ENCODE measurements at places on chromosomes 7 and 10.

DNA sequence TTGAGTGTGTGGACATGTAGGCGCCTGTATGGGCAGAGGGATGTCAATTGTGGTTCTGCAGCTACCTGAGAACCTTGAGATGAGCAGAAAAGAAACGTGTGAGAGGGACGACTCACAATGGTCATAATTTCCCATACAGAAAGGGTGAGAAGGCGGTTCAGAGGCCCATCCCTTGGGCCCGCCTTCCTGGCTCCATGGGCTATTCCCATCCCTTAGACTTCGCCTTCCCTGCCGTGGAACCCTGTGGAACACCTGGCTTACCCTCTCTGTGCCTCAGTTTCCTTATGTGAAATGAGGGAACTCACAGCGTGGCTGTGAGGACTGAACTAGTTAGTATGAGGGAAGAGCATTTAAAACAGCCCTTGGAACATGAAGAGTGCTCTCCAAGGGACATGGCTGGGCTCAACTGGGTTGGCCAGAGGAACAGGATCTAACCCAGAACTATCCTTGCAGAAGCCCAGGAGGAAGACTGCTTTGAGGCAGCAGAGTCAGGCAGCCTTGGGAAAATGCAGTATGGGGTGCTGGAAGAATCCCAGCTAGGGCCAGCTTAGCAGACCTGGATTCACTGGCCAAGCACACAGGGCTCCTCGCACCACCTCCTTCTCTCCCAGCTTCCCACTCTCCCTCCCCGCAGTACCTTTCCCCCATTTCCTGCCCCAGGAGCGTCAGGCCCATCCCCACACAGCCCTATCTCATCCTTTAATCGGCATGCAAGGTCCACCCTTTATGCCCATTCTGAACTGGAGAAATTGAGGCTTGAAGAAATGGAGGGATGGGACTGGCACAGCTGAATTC is 11.1 kb upstream of the ZMIZ1 start:
- DNase-seq = no peak

- DNase-seq = peak; percentile 2
Observed at GRCh38 chr7:35596061-35596460, 98.9 kb downstream of the HERPUD2 start.

- peak; percentile 68 for DNase-seq
Observed at GRCh38 chr7:139650429-139651100, 127.1 kb downstream of the CLEC2L start.

DNA sequence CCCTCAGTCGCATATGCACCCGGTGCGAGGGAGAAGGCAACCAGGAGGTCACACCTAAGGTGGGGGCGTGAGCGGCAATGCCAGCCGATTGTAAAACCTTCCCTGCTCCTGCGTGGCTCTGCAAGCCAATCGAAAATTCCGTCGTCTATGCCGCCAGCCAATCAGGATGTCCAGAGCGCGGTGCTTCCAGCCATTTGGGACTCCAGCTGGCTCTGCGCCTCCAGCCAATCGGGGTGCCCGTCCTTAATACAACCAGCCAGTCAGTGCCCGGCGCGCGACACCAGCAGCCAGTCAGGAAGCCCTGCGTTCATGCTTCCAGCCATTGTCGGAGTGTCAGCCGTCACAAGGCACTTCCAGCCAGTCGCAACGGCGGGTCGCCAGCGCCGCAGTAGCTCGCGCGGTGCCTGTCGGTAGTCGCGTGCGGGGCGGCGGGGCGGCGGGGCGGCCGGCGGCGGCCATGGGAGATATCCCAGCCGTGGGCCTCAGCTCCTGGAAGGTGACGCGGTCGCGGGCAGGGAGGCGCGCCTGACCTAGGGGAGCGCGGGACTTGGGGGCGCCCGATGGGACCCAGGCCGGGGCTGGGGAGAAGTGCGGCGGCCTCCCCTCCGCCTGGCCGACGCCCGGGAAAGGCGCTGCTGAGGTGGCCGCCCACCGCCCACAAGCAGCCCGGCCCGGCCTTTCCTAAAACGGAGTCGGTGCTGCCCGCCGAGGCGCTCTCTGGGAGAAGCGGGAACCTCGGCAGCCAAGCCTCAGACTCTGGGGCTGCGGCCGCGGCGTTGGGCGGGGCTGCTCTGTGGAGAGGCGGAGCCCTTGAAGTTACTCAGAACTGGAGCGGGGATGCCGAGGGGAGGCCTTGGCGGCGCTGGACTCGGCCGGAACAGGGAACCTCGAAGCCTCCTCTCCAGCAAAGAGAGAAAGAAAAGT is at the start of gene AKR1E2:
Gene AKR1E2, plus strand, starts transcription at position 340 of the 924 bp plus-strand sequence. Its CDS starts 118 bp downstream, at position 458.
- DNase-seq = peak; percentile 85

DNA sequence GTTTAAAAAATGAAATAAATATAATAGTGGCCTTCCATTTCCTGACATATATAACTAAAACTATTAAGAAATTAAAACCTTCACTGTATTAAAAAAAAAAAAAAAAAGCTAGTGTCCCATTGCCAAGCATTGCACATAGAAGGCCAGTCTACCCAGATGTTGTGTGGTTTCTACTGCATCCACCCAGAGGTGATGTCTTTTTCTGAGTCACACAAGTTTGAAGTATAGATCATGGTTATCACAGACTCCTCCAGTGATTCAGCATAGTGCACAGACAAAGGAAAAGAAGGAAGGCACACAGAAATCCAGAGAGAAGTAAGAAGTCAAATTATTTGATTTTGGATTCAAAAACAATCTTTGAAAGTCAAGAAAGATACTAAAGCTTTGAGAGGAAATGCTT is 429.0 kb downstream of the ETV1 start:
- DNase-seq = no peak

- DNase-seq = peak; percentile 49
Observed at GRCh38 chr7:33186192-33186591, 56.8 kb downstream of the BBS9 start.

GRCh38 chr7:38673795-38674194 is 42.6 kb upstream of the AMPH start:
- no peak for DNase-seq

DNA sequence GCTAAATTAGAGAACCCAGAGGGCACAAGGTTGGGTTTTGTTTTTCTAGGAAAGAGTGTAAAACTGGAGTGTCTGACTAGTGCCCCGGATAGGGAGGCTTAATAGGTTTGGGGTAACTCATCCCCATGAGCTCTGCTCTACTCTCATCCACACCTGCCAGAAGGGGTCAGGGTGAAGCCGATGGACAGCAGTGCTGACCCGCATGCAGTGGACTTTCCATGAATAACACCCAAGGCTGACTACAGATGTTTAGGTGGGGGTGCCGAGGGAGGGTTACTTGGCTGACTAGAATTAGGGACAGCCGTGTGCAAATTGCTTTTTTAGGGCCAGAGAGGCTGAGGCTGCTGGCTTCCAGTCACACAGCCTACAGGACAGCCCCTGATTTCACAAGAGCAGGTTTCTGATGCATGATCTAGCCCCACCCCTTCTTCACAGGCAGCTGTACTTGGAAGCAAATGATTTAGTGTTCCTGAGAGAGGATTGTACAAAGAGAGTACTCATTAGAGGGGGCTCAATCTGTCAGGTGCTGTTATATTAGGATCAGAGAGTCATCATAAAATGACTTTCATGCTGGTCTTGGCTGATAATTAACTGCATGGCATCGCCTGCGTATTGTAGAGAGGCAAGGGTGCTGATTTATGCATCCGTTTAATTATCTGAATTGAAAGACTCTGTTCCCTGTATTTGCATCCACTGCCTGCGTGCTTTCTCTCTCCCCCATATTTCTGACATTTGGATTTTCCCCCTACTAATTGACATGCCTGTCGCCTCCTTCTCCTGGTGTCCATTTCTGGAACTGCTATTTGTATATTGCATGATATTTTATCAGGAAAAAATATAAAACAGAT is 9.5 kb downstream of the INHBA start:
- DNase-seq = peak; percentile 61

DNA sequence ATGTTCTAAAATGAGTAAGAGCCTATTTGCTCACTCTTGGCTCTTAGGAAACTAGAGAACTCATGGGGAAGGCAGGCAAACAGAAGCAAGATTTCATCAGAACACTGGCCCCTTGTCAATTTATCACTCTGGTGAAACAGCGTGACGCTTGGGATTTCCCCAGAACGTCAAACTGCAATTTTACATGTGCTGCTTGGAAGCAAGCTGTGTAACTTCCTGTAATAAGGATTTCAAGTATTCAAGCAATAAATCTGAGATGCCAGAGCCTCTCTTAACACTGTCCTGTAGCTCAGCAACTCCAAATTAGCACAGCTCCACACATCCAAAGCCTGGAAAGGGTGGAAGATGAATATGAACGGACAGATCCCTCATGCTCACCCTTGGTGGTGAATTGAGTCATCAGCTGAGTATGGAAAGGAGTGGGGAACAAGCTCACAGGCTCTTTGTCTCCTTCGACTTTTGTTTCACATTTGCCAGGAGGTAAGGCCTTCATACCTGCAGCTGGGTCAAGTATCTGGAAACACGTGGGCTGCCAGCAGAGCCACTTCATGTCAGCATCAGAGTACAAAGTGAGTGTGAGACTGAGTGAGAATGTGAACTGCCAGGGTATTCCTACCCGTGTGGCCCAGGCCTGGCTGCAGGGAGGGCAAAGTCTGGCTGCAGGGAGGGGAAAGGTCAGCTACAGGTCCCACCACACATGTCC is 140.4 kb upstream of the NAMPT start:
- DNase-seq = peak; percentile 98

- DNase-seq = no peak
Observed at GRCh38 chr7:99605527-99605926, 7.5 kb downstream of the TMEM225B start.

Measured in kidney tubule cell (primary cell).